ENCODE measurements at places on chromosomes 7 and 10.
A peak's percentile ranks its signal among the peaks of the same experiment; 100 is the strongest.

DNA sequence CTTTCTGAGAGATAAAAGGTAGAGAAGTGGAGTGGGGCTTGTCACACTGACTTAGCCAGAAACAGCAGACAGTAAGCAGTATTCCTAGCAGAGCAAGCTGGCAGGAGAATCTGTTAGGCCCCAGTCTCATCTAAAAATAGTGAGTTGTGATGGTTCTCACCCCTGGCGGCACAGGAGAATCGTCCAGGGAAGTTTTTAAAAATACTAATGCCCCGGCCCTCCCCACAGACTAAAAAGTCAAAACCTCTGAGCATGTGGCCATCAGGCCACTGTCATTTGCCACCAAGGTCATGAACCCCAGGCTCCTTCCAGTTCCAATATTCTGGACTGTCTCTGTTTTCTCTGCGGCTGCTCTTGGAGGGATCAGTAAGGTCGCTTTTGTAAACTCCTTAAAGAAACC is 34.0 kb downstream of the LYZL1 start:
- no peak for DNase-seq

GRCh38 chr10:132788831-132789219 is 2.9 kb upstream of the NKX6-2 start:
- DNase-seq, result no peak

DNA sequence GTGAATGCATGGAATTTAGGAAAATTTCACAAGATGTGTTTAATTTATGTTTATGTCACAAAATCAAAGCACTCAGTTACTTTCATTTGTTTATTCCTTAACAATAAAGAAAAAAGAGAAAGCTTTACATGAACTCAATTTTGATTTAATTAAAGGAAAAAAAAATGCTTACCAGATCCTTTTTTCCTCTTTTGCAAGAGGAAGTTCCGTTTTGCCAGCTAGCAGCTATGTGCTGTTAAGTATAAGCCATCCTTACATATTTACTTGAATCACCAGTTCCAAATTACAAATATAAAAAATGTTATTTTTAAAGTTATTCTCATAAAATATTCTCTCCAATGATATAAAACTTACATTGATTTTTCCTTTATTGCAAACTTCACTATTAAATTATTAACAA is 12.7 kb downstream of the MRC1 start:
- DNase-seq, result no peak

DNA sequence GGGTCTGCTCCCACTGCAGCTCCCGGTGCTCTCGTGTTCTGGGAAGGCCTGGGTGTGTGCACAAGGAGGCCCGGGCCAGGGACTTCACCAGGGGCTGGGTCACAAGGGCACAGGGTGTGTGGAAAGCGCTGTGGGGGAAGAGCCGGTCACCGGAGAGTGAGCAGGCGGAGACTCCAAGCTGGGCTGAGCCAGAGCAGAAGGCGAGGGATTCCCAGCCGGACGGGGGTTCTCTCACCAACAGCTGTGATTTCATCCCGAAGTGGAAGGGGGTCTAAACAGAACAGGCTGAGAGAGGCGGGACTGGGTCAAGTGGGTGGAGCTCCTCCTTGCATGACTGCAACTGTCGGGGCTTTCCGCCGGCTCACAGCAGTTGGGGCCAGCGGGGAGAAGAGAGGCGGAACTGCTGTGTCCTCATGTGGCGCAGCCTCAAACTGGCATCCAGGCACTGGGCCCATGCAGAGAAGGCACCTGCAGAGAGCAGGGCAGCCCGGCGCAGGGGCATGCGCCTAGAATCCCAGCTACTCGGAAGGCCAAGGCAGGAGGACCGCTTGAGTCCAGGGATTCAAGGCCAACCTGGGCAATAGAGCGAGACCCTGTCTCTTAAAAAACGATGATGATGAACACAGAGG is 7.6 kb upstream of the ORAI2 start:
- DNase-seq, result peak; percentile 67

Measured in activated T-helper 1 cell treated with Interleukin-2 at 50 U/mL for 16 hours (primary cell).